Suprapubic skin (tissue), 4 donors: ENCODE measurements at places on chromosomes 6 and 20.

DNA sequence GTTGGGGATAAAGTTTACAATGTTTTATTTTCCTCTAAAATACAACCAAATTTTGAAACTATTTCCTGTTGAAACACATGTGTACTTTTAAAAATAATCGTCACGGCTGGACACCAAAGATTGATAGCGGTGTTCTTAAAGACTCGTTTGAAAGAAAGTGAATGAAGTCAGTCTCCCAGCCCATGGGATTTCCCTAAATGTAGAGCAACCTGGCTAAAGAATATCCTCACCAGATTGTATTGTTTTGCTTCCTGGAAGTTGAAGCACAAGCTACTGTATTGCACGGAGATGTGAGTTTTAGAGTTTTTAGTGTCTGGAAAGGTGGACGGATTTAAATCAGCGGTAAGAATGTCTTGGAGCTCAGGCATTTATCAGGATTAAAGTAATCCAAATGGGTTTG lies 189.5 kb downstream of the THBS2 start:
- no peak for DNase-seq

- no peak for DNase-seq
Observed at GRCh38 chr20:61440548-61441055, 188.5 kb downstream of the CDH4 start.

DNA sequence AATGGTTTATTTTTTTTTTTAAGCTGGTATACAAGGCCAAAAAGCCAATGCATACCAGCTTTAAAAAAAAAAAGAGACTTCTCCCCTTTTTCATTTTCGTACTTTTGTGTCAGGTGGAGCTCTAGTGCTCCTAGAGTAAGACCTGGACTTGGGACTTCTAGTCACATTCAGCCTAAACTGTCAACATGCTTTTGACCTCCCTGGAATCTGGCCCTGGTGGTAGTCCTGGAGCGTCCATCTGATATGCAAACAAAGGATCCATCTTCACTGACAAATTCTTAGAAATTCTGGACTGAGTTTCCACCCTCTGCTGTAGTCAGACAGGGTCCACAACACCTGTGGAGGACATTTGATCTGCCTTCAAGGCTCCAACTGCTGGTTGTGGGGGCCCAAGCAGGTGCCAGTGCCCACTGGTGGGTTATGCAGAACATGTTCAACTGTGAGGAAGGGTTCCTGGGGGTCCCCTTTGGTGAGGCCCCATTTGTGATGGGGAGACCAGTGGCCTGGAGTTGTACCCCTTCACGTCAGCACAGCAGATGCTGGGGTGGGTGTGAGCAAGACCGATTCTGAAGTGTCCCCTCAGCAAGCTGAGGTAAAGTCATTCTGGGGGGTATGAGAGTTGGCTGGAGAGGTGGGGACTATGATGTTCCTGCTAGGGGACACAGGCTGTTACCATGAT lies 12.6 kb upstream of the PCMTD2 start:
- no peak for DNase-seq

- no peak for DNase-seq
Observed at GRCh38 chr6:170444811-170445211, 108.3 kb downstream of the PSMB1 start.

- DNase-seq: no peak
Observed at GRCh38 chr20:44481719-44482416, 6.2 kb downstream of the TTPAL start.

DNA sequence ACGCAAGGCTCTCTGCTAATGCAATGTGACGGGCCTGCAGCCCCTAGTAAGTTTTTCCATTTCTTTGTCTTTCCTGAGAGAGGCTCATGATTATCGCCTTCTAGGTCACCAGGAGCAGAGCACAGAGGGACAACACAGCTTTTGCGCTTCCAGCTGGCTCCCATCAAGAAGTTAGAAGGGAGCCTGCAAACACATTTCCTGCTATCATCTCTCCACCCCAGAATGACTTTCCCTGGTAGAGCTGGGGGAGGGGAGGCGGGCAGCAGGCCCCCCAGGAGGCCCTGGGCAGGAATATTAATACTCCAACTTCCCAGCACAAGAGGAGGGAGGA lies 35.7 kb upstream of the CCDC167 start:
- no peak for DNase-seq

GRCh38 chr6:71236926-71237434 lies 51.6 kb upstream of the OGFRL1 start:
- no peak for DNase-seq

DNA sequence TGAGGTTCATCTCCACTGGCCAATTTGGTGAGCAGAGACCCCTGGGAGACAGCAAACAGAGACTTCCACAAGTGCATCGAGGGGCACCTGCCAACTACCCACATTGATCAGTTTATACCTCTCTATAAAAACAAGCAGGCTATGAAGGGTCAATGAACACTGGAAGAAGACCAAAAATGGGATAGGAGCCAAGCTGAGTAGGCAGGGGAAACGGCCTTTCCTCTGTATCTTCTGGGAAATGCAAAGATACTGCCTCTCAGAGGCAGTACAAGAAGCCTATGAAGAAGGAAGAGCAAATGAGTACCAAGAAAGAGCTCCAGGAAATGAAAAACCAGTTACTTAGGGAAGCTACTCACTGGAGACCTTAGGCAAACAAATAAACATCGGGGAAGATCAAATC lies 247.7 kb downstream of the GMDS start:
- no peak for DNase-seq

DNA sequence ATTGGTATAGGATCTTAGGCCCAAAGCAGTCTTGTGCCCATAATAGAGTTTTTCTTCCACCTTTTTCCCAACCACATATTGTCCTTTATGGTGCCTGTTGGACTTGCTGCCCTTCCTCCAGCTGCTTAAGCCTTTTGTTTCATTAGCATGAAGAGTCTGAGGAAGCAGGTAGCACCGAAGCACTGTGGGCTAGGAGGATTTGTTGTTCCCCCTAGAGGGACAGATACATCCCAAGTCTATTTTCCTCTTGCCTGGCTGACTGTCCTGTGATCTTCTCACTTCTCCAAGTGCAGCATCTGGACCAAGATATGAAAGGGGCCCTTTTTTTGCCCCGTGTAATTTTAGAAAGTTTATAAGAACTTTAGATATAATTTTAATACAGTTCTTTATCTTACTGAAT lies 50.7 kb upstream of the COL10A1 start:
- no peak for DNase-seq

GRCh38 chr6:161568885-161569456 lies 295.1 kb upstream of the AGPAT4 start:
- DNase-seq: no peak

GRCh38 chr6:66198062-66198624 lies 491.1 kb upstream of the EYS start:
- DNase-seq: no peak

DNA sequence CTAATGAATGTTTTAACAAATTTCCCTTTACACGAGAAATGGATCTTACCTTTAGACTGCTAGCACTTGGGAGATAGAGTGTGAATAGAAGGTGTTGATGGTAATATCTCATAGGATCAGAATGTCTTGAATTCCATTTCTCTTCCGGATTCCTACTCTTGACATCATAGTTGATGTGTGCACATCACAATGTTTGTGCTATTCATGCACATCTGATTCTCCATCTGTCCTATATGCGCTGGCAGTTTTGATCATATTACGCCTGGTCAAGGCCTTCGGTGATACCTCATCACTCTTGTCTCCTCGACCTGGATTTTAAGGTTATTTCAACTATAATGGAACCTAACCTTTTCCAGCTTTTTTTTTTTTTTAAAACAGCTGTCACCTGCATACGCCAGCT lies 16.8 kb upstream of the ACAT2 start:
- DNase-seq: no peak

- no peak for DNase-seq
Observed at GRCh38 chr6:63321821-63322220, 2.0 kb upstream of the LGSN start.

- no peak for DNase-seq
Observed at GRCh38 chr6:6582131-6582530, 6.4 kb upstream of the LY86 start.

GRCh38 chr20:10536531-10536930 lies 101.4 kb downstream of the SLX4IP start:
- no peak for DNase-seq

- DNase-seq: no peak
Observed at GRCh38 chr6:122753688-122754056, 25.8 kb upstream of the FABP7 start.

GRCh38 chr20:9082741-9083140 lies 13.9 kb downstream of the PLCB4 start:
- no peak for DNase-seq

DNA sequence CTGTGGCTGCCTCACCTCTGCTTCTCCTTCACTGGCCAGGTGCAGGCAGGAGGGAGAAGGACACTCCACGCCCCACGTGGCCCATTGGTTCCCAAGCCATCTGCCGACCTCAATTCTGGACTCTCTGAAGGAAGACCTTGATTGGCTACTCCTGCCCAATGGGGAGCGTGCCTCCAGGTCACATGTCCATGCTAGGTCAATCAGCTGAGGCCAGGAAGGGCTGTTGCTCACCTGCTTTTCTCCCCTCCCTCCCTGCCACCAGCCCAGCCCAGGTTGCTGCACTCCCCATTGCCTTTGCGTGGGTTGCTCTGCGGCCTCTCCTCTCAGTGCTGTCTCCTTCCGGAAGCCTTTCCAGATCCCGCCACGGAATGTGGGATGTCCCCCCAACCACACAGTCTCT lies 21.9 kb upstream of the CDH4 start:
- DNase-seq: no peak

DNA sequence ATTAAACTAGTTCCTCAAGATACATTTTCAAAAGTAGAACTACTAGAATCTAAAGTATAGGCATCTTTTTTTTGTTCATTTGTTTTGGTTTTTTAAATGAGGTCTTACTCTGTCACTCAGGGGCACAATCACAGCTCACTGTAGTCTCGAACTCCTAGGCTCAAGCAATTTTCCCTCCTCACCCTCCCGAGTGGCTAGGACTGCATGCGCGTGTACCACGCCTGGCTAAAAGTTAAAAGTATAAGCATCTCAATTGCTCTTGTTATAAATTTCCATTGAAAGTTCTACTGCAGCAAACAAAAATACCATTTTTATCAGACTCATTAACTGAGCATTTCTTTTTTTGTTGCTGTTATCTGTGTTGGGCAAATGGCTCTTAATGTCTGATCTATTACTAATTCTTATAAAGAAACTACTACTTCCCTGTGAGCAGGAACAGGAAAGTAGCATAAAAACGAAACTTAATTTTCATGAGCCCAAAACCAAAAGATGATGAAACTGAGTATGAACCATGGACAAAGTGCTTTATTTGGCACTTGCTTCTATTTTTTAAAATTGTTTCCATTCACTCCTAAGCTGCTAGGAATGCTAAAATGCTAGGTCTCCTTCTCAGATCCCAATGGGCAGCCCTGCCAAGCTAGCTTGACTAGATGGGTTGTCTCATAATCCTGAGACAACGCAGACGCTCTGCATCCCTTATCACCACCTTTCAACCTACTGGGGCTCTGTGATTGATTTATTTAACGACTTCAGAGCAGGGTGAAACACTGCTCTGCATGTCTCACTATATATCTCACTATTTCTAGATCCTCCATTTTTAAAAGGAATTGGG lies 36.9 kb downstream of the TRPC4AP start:
- no peak for DNase-seq

DNA sequence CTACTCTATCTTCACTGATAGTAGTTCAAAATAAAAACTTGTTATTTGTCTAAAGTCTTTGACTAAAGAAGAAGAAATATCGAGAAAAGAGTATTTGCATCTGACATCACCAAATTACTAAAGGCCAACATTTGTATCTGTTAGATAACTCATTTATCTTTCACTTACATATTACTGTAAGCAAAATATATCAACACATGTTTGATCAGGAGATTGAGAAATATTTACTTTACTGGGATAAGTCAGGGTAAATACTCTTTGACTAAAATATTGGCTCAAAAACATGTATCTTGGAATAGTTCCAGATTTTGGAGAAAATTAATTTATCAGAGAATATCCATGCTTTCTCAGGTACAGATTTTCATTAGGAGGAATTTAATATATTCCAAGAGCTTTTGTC lies 306.0 kb downstream of the TENT5A start:
- DNase-seq: no peak

DNA sequence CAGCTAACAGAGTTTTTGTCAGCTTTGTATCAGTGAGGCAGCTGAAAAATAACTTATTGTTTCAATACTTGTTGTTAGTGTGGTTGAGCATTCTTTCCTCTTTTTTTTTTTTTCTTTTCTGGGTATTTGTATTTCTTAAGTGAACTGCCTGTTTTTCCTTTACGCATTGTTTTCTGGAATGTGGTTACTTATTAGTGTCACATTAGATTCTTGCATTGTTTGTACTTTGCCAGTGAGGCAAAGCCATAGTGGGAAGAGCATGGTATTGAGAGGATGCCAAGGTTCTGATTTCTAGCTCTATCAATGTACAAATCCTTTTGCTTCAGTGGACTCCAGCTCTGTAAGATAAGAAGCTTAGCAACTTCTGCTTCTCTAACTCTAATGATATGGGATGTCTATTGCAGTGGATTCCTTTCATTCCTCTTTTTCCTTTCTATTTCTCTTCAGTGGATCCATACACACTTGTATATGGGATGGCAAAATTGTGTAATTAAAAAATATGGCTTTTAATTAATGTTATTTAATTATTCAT lies 3.9 kb downstream of the CDKAL1 start:
- no peak for DNase-seq

DNA sequence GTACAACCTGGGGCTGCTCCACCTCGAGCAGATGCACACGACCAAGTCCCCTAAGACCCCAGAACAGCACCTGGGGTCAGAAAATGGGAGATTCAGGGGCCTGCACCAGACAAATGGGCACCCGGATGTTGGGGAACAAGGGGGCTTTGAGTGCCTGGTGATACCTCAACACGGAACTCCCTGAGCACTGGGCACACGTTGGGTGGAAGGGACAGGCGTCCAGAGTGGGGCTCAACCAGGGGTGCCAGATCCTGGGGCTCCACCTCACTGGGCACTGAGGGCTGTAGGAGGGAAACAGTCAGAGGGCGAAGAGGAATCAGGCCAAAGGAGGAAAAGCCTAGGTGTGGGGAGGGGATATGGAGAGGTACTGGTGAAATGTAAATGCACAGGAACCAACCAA lies 33.5 kb upstream of the SPAG4 start:
- no peak for DNase-seq

DNA sequence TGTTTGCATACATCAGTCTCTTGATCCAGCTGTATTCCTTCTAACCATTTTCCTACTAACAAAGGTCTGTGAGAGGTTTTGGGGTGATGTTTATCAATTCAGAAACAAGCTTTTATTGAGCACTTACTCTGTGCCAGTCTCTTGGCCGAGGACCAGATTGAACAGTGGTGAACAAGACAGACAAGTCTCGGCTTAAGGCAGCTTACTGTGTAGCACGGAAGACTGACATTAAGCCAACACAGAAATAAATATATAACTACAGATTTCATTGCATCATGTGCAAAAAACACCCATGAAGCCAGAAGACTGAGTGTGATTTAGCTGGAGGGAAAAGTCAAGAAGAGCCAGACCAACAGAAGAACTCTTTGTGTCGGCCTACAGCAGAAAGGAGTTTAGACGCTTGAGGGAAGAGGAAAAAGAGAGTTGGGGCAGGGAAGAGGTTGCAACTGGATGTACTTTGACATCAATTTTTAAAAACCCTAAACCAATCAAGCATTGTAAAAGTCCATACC lies 549.6 kb upstream of the CITED2 start:
- no peak for DNase-seq

- DNase-seq: no peak
Observed at GRCh38 chr20:42110301-42110700, 492.1 kb upstream of the CHD6 start.
